ENCODE measurements at places on chromosomes 7 and 10.

GRCh38 chr10:75012471-75012870, 99.0 kb upstream of the SAMD8 start:
- no peak for DNase-seq

GRCh38 chr7:143383642-143383957, 2.5 kb downstream of the ZYX start:
- no peak for DNase-seq

- DNase-seq: no peak
Observed at GRCh38 chr10:8305876-8306652, 251.6 kb downstream of the GATA3 start.

DNA sequence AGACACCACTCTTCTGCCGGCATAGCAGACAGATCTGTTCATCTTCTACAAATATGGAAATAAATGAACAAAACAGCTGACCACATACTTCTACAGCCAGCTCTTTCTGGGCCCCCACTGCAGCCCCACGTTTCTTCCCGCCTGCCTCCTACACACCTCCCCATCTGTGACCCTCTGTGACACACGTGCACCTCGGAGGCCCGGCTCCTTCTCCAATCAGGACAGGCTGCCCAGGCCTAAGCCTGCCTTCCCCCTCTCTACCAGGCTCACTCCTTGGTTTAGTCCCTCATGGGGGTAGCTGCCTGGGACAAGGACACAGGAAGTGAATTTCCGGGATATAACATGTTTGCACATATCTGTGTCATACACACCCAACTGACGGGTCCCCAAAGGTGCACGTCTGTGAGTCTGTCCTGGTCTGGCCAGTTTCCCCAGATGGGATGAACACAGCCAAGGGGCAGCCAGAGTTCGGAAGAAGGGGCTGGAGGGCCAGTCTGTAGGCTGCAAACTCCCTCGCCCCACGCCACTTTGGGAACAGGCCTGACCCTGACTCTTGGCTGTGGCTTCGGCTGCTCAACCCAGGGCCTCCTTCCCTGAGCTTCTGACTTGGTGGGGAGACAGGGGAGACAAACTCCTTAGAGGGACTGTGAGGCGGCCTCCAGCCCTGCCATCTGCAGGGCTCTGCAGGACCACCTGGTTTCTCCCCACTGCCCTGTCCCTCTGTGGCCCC, 30.3 kb downstream of the PITRM1 start:
- no peak for DNase-seq

GRCh38 chr10:104104926-104105325, 17.0 kb upstream of the SFR1 start:
- DNase-seq: no peak

GRCh38 chr10:113463777-113464176, 89.1 kb upstream of the HABP2 start:
- no peak for DNase-seq

DNA sequence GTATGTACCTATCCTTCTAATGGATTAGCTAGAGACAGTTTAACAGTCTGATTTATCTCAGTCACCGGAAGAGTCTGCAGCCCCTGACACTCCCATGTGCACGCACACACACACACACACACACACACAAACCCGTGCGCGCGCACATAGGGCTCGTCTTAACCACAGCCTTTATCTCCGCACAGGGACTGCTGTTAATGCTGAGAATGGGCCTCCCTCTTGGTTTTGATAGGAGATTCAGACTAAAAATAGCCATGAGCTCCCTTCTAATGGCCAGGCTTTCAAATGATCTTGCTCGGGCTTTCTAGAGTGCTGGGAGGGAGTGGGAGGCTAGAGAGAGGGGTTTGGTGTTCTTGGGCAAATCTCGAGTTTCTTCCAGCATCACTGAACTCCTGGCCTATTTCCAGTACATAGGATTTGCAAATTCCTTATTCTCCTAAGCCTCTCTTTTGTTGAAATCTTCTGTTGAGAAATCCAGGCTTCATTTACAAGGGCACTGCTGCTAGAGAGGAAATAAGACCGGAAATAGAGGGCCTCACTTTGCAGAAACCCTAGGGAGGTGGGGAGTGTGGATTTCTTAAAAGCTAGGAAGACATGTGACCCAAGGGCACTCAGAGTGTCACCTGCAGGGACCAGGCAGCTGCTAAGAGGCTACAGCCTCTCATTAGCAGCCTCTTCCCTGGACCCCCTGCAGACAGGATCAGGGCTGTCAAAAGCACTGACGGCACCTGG, 2.4 kb downstream of the TMEM72 start:
- DNase-seq: no peak

DNA sequence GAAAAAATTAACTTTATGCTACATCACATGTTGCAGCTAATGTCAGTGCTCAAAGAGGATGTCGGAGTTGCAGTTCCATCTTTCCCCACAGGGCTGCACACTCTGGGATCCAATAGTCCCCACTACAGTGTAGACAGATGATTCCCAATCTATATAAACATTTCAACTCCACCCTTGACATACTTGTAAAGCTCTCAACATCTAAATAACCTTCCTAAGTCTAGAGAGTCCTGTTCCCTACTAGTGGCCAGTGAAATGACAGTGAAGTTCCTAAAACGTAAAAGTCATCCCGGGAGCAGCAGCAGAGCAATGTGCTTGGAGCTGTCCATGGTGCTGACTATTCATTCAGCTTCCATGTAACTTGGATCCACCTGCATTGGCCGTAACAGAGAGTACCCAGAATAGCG, 145.1 kb downstream of the GRM8 start:
- DNase-seq: no peak

GRCh38 chr10:30865141-30865926, 166.3 kb downstream of the ZNF438 start:
- DNase-seq: no peak
